ENCODE measurements at places on chromosomes 5 and 9. TPM values are rescaled to one million over a fixed set of nuclear protein-coding genes. Genes with fewer than 3 reads are reported as not detected.

The HMCN2 gene
- under 0.01 TPM for total RNA-seq

The DNAI1 gene
- not detected for total RNA-seq

The NRG2 gene
- 0.56 TPM for total RNA-seq

The ADAMTS16 gene
- total RNA-seq: not detected

The MEIKIN gene
- total RNA-seq: not detected
